ENCODE measurements at places on chromosomes 5 and 9.

DNA sequence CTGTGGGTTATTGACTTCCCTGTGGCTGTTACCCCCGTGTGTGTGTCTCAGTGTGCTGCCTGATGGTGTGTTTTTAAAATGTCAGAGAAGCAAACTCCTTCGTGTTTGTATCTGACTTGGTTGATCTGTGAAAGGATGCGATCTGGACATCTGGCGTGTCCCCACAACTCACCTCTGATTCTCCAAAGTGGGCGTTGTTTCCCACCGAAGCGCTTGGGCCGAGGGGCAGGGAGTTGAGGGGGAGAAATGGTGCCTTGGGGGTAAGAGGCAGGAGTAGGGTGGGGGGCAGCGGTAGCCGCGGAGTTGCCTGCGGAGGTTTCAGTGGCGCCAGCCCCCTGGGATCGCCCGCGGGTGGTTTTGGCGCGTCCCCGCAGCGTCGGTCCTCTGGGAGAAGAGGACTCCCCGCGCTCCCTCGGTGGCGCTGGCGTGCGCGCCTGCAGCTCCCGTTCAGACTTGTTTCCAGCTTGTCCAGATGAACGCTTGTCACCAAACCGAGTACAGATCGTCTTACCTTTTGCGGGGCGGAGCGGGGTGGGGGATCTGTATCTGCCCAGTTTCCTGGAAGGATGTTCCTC, 1.1 kb downstream of the MAST4 start:
- peak; percentile 4 for DNase-seq

GRCh38 chr9:20997503-20998076, 33.9 kb downstream of the HACD4 start:
- no peak for DNase-seq

DNA sequence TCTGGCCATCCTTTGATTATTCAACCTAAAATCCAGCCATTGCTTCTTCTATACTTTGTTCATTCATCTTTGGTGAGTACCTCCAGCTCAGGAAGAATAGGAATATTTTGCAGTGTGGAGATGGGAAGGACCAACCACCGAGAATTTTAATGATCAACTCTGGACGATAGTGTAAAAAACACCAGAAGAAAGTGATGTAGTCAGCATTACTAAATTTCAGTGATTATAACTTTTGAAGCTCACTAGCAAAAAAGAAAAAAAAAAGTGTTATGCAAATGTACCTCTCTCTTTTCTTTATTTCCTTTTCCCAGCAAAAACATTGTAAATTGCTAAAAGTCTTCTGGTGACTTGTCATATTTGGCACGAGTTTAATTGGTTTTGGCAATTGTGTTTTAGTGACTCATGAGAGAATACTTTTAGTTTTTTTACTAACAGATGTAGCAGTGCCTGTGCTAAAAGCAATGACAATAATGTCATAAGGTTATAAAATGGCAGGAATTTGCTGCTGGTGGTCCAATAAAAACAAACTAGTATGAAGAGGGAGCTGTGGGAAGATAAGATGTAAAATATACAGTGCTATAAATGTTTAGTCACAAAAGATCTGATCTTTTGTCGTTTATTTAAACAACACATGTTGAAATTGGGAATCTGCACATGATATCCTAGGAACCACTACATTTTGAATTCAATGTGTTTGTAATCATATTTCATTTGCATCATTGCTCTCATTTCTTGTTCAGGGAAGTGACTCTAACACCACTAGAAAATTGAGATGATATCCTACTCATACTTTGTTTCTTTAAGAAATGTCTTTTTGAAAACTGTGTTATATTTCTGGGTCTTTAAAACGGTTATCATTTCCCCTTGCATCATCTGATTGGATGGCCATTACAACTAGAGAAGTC, 81.3 kb upstream of the ERCC6L2 start:
- DNase-seq = peak; percentile 76

DNA sequence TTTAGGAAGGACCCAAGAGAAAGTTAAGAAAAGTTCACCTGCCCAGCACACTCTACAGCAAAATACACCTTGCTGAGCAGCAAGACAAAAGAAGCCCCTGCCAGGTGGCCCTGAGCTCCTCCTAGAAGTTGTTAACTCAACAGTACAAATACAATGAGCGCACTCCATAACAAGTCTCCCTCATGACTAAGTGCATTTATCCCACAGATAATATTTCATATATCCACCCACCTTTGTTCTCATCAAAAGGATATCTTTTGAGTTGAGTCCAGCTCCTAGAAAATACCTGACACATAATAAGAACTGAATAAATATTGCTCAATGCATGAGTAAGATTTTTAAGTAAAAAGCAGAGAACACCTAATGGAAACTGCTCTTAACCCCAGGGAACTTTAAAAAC, 73.3 kb downstream of the ABCA1 start:
- no peak for DNase-seq

DNA sequence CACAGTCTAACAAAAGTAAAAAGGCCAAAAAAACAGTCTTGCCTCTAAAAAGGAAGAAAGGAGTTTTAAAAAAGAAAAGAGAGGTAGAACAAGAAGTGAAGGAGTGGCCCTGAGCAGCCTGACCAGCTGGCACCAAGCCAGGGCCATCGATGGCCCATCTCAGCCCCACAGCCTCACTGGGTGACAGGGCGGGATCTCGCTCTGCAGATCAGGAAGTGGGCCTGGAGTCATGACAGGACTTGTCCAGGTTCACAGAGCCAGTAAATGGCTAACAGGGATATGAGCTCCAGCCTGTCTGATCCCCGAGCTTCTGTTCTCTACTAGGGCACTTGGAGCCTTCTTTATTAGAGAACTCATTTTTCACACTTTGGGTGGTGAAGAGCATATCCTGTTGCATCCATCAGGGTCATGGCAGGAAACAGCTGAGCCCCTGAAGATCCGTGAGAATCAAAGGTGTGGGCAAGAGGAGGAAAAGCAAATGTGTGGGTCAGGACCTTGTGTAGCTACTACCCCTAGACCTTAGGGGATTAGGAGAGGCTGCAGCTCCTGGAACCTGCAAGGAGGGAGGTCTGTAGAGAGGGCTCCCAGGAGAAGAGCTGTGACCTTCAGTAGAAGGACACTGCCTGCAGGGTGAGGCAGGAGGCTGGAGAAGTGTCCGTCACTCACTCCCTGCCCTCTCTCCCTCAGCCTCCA, 299.0 kb upstream of the MSX2 start:
- DNase-seq = no peak

GRCh38 chr5:113056988-113057387, 80.4 kb downstream of the DCP2 start:
- DNase-seq = no peak

GRCh38 chr5:134430001-134430569, 18.4 kb upstream of the CDKN2AIPNL start:
- no peak for DNase-seq

- DNase-seq = no peak
Measured at GRCh38 chr5:60312098-60312497, 387.9 kb downstream of the DEPDC1B start.
